Left ventricle myocardium superior (tissue), 1 donor: ENCODE measurements at places on chromosomes 5 and 9. TPM values are rescaled to one million over a fixed set of nuclear protein-coding genes. Genes with fewer than 3 reads are reported as not detected.

GRCh38 chr5:159337016-159337955, 7.0 kb upstream of the IL12B start:
- no peak for DNase-seq

DNA sequence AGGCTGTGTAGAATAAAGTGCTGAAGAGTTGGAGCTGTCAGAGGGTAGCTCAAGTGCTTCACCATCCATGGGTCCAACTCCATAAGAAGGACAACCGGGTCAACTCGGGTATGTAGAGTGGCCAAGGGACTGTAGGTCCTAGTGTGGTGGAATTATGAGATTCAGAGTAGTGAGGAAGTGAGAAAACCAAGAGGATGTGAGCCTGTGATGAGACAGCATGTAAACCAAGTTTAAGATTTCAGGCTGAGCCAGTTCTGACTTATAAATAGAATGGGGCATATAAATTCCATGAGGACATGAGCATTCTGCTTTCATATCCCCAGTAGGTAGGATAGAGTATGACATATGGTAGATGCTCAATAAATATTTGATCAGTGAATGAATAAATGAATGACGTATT, 96.3 kb downstream of the CFAP95 start:
- DNase-seq: no peak

DNA sequence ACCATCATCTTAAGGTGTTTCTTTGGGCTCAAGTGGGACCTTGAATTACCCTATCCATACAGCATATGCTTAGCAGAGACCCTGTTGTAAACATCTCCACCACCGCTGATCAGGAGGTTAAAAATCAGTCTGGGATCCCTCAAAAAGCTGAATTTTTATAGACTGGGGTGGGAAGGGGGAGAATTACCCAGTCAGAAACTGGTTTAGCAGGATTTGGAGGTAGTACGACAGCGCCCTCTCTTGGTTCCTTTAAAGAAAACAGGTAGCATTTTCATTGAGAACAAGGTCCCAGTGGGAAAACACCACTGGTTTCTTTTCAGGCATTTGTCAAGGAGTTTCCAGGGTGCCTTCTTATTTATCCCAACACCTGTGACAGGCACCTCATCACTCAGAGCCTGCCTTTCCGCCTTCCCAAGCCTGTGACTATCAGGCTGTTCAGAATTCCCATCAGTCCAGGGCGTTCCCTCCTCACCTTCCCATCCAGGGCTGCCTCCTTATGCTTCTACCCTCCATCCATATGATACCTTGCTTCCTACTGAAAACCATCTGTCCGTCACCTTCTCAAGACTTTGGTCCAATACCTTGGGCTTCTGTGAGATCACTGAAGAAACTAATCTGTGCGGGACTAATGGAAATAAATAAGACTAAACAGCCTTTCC, 203.8 kb upstream of the RAI14 start:
- no peak for DNase-seq

GRCh38 chr5:142145106-142145900, 36.7 kb downstream of the NDFIP1 start:
- no peak for DNase-seq

DNA sequence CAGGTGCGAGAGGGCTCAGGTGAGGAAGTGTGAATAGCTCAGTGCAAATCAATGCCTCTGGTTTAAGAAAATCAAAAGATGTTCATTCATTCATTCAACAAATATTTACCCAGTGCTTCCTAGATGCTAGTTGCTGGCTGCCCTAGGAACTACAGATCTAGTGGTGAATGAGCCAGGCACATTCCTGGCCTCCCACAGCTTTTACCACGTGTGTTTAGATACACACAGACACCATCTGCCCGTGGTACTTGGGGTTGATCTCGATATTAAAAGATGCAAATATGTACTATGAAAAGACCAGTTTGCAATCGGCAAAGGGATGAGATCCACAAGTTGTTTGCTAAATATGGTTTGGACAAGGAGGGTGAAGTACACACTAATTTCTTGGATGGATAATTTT, 78.2 kb downstream of the GTF3C4 start:
- DNase-seq: no peak

DNA sequence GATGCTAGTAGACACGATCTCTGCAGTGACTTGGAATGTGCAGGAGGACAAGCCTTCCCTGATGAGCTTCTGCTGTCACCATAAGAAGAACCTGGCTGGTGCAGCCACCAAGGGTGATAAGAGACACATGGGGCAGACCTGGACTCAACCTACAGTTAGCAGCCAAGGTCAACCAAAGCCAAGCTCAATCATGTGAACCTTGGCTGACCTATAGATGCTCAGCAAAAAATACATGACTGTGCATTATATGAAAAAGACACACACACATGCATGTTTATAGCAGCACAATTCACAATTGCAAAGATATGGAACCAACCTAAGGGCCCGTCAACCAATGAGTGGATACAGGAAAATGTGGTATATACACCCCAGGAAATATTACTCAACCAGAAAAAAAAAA, 86.9 kb downstream of the TARS1 start:
- DNase-seq: no peak

GRCh38 chr5:149298842-149299404, 27.3 kb downstream of the AFAP1L1 start:
- no peak for DNase-seq

GRCh38 chr5:132003170-132003744, 8.2 kb downstream of the ACSL6 start:
- peak; percentile 65 for DNase-seq

DNA sequence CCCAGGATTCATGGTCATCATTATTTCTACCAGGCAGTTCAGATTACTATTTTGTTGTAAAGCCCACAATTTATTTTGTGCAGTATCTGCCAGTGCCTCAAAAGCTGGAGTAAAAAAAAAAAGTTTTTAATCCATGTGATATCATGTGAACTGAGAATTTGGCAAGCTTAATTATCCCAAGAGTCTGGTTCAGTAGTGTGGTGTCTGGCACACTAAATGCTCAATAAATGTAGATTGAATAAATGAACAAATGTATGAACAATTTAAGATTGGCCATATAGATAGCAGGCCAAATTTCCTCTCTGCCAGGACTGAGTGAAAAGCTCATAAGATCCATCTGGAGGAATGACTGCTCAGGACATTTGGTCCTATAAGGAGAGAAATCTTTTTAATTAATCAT, 533.0 kb downstream of the TLE1 start:
- DNase-seq: no peak

DNA sequence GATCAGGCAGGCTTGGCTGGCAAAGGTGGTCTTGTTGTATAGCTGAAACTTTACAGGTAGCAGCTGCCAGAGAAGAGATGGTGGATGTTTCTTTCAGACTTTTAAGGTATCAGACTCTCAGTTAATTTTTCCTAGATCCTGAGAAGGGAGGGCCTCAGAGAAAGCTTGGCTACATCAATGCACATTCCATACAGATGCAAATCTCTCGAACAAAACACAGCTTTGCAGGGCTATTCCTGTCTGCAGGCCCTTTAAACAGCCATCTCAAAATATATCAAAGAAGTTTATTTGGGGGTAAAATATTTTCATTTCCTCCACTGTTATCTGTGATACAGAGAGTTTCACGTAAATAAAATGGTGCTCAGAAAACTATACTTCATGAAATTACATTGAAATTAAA, 1584.4 kb downstream of the EFNA5 start:
- no peak for DNase-seq

GRCh38 chr5:88394536-88395175, 126.0 kb upstream of the TMEM161B start:
- DNase-seq: no peak

DNA sequence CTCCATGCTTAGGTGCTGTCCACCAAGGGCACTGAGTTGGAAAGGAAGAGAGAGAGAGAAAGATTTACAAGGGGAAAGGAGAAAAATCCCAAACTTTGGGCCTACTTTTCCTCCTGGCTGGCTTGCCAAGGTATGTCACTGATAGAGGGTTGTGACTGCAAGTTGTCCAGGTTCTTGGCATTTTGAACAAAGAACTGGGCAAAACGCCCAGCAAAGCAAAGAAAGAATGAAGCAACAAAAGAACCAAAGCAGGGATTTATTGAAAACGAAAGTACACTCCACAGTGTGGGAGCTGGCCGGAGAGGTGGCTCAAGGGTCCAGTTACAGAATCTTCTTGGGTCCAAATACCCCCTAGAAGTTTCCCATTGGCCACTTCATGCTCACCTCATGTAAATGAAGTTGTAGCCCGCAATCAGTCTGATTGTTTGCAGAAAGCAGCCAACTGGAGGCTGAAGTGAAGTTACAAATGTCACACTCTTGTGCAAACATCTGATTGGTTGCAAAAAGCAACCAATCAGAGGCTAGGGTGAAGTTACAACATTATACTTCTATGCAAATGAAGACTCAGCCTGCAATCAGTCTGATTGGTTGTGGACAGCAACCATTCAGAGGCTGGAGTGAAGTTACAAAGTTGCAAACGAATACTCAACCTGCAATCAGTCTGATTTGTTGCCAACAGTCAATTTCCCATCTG, 263.5 kb downstream of the YTHDC2 start:
- no peak for DNase-seq

DNA sequence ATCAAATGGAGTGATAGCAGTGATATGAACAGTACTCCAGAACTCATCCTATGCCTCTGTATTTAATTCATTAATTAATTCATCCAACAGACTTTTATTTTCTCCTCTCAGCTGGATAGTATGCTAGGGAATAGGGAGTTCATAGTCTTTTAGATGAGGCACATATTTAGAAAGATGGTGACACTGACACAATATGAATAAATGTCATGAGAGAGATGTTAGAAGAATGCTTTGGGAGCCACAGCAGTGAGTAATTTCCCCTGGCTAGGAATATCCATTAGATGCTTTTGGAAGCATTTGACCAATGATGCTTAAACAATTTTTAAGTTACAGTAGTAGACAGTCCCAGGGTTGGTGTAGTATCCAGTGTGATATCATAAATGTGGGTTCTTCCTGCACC, 428.7 kb upstream of the SGCD start:
- DNase-seq: no peak

DNA sequence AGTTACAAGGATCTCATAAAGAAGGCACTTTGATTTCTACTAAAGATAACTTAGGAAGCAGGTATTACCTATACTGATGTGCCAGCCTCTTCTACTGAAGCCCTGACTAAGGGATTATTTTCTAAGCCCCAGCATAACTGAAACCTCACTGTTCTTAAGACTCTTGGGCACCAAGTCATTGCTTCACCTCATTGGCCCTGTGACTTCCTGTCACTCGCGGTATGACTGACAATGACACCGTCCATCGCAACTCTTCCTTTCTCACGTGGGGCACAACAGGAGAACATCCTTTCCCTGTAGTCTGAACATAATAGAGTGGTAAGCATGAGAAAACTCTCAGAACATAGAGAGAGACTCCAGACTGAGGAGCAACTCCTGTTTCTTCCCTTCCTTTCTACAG, 6.4 kb downstream of the OR2V2 start:
- no peak for DNase-seq

GRCh38 chr5:94888674-94889073, 270.2 kb downstream of the SLF1 start:
- DNase-seq: no peak

GRCh38 chr9:133629221-133630110, 6.7 kb upstream of the DBH start:
- DNase-seq: peak; percentile 22

DNA sequence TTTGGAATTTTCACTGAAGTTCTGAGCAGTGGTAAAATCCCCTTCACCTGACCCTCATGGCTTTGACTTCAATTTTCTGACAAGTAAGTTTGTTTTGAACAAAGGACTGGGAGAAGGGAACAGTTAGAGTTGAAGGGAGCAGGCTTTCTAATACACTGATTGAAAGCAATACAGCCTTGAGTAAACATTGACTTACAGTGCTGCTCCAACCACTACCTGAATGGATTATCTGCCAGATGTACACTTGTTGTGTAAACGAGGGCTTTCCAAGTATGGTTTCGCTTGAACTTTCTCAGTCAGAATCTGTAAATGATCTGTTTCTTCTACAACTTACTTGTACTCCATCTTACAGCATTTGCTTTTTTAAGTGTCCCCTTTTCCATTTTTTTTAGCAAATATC, 1414.9 kb upstream of the NUDT12 start:
- DNase-seq: no peak

DNA sequence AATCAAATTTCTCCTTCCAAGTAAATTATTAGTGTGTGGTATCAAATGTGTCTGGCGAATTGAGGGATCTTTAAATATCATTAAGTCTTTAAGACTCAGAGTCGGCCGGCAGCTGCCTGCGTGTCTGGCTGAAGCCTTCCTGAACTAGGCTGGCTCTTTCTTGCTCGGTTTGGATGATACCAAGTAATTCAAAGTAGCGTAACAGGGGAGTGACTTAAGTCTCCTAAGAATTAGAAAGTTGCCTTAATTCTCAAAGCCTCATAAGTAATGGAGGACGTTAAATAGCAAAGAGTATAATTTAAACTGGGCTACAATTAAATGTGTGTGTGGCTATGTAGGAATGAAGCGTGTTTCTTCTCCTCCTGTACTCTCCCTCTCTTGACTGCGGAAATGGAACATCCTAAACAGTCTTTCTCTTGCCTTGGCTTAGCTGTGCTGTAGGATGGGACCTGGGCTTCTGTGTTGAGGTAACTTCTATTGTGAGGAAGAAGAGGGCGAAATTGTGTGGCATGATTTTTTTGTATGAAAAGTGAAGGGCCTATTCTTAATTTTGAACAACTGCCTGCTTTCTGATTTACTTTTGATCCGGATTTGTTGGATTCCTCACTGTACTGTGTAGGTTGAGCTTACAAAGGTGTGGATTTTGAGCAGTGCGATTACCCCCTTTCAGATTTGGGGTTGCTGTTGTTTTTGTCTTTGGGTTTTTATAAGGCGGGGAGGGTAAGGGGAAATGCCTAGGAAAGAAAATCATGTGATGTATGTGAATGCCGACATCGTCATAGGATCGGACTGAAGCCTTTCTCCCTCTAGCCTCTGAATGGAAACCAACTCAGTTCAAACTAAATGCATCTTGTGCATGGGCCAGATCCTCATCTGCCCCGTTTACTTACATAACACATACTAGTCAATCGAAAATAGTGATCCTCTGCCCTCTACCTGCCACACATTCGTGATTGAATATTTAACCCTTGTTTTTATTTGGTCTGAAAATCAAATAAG, 29.9 kb downstream of the CPEB4 start:
- DNase-seq: peak; percentile 59

- no peak for DNase-seq
Measured at GRCh38 chr5:61783481-61783880, 451.4 kb downstream of the ZSWIM6 start.

GRCh38 chr9:135450956-135451355, 28.6 kb upstream of the PPP1R26 start:
- no peak for DNase-seq

- DNase-seq: no peak
Measured at GRCh38 chr5:177973066-177973635, 22.9 kb downstream of the PROP1 start.

Gene IFNA5
- total RNA-seq: not detected

Gene CCL19
- total RNA-seq: 2.1 TPM

Gene STPG3
- total RNA-seq: 0.69 TPM

Gene PCDHA10
- total RNA-seq: 0.15 TPM

Gene BTF3
- total RNA-seq: 386 TPM

Gene KLHL3
- 24.5 TPM for total RNA-seq

Gene HSPB3
- total RNA-seq: 492 TPM

Gene SPATA31A3
- not detected for total RNA-seq

Gene TPPP
- 34.8 TPM for total RNA-seq
